ENCODE measurements at places on chromosomes 5 and 9. TPM values are rescaled to one million over a fixed set of nuclear protein-coding genes. Genes with fewer than 3 reads are reported as not detected.

GRCh38 chr5:109327570-109327969, 82.2 kb downstream of the PJA2 start:
- no peak for DNase-seq

DNA sequence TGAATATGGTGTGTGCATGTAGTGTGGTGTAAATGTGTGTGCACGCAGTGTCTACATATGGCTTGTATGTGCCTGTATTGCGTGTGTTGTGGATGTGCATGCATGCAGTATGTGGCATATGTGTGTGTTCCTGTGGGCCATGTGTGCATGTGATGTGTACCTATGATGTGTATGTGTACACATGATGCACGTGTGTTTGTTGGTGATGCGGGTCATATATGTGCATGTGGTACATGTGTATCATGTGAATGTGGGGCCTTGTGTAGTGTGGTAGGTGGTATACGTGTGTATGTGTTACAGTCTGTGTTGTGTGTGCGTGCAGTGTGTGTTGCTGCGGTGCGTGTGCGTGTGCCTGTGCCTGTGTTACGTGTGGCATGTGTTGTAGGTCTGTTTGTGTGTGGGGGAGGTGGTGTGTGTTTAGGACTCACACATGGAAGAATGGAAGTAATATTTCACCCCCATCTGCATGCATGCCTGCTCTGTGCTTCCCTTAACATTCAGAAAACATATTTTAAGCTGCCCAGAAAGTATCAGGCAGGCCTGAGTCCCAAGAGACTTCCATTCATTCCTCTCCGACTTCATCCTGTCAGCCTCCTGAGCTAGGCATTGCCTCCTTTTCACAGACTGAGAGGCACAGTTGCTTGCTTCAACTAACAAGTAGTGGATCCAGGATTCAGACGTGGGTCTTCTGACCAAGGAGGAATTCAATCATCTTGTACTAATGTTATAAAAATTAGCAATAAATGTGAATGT, 55.4 kb upstream of the RUFY1 start:
- no peak for DNase-seq

IRX4 gene
- total RNA-seq, result not detected

- DNase-seq, result no peak
Measured at GRCh38 chr5:105684799-105685198, 1985.9 kb downstream of the EFNA5 start.

SPINK7 gene
- total RNA-seq, result not detected

- no peak for DNase-seq
Measured at GRCh38 chr5:154949781-154950180, 8.9 kb downstream of the MRPL22 start.

DNA sequence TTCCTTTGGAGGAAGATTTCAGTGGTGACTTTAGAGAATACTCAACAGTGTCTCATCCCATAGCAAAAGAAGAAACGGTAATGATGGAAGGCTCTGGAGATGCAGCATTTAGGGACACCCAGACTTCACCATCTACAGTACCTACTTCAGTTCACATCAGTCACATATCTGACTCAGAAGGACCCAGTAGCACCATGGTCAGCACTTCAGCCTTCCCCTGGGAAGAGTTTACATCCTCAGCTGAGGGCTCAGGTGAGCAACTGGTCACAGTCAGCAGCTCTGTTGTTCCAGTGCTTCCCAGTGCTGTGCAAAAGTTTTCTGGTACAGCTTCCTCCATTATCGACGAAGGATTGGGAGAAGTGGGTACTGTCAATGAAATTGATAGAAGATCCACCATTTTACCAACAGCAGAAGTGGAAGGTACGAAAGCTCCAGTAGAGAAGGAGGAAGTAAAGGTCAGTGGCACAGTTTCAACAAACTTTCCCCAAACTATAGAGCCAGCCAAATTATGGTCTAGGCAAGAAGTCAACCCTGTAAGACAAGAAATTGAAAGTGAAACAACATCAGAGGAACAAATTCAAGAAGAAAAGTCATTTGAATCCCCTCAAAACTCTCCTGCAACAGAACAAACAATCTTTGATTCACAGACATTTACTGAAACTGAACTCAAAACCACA, 67.4 kb downstream of the VCAN start:
- no peak for DNase-seq

MAMDC2 gene
- not detected for total RNA-seq

- DNase-seq, result no peak
Measured at GRCh38 chr9:19027825-19028224, 5.2 kb downstream of the SAXO1 start.

Data from CD4-positive, alpha-beta memory T cell (primary cell).